ENCODE measurements at places on chromosomes 6 and 20.

GRCh38 chr20:46282669-46283068 is 25.6 kb downstream of the CDH22 start:
- DNase-seq, result peak; percentile 22

DNA sequence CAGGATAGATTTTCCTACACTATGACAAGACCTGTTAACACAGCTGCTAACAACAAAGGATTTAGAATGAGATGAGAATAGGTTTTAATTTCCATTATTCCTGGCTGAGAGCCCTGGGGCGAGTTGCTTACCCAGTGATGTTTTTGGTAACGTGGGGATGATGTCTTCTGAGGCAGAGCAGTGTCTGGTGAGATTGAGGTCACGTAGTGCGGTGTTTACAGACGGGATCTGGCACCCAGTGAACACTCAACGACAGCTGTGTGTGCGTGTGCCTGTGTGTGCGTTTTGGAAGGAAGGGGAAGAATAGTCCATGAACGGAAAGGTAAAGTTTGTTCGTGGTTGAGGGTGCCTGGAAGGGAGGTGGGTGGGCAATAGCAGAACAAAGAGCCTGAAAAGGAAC is 384.7 kb downstream of the C6orf118 start:
- peak; percentile 75 for DNase-seq

DNA sequence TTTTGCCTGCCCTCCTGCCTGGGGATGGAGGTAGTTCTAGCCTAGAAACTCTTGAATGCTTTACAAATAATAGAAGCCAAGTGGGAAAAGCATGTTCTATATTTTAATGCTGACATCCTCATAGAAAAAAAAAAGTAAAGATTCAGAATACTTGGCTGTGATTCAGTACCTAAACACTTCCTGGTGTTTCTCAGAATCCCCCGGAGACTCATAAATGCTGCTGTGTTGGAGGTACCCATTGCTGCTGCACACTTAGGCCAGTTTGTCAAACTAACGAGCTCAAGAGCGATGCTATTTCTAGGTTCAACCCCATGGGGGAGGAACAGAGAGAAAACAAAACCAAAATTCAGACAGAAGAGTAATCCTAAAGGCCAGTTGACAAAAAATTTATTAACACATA is 38.8 kb upstream of the ZFP64 start:
- no peak for DNase-seq

DNA sequence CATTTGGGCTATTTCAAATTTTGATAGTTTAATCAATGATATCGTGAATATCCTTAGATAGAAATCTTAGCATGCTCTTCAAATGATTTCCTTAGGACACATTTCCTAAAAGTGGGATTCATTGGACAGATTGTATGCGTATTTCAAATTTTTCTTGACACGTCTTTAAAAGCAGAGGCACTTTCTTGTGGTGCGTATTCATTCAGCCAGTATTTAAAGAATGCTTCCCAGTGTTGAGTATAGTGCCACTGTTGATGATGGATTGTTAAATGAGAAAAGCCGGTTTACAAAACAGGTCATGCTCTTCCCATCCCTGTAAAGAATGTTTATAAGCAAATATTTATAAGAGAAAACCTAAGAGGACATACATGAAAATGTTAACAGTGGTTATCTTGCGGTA is 15.1 kb upstream of the NOL7 start:
- DNase-seq, result no peak

- DNase-seq, result peak; percentile 36
Measured at GRCh38 chr6:9412951-9413559, 977.7 kb upstream of the SLC35B3 start.

GRCh38 chr20:15005300-15005986 is 668.0 kb upstream of the FLRT3 start:
- no peak for DNase-seq

- no peak for DNase-seq
Measured at GRCh38 chr6:163376187-163376586, 38.3 kb upstream of the QKI start.

- DNase-seq, result no peak
Measured at GRCh38 chr6:56956491-56956890, 1.6 kb downstream of the BEND6 start.

- no peak for DNase-seq
Measured at GRCh38 chr6:75743971-75744370, 5.1 kb upstream of the MYO6 start.

DNA sequence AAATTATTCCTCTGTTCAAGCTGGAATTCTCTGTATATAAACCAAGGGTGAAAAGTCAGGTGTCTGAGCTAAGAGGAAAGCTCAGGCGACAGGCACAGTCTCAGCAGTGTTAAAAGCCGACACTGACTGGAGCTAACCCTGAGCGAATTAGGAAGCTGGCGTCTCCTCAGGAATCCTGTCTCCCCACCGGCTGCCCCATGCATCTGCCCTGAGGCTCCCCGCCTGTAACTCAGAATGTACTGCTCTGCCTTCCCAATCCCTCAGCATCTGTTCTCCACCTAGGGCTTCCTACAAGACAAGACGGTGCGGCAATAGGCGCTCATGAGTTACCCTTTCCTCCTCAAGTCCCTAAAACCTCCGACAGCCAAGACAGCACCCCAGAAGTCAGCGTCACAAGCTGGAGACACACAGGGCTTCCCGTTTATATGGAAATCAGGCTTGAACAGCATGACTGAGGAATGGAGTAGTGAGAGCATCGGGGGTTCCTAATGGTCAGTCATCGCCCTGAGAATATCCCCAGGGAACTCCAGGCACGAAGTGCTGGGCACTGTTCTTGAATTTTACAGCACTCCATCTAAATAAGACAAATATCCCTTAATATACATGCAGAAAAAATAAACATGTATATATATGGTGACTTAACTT is 33.5 kb downstream of the WDR27 start:
- DNase-seq, result no peak

GRCh38 chr20:61731363-61732181 is 334.1 kb downstream of the TAF4 start:
- no peak for DNase-seq

DNA sequence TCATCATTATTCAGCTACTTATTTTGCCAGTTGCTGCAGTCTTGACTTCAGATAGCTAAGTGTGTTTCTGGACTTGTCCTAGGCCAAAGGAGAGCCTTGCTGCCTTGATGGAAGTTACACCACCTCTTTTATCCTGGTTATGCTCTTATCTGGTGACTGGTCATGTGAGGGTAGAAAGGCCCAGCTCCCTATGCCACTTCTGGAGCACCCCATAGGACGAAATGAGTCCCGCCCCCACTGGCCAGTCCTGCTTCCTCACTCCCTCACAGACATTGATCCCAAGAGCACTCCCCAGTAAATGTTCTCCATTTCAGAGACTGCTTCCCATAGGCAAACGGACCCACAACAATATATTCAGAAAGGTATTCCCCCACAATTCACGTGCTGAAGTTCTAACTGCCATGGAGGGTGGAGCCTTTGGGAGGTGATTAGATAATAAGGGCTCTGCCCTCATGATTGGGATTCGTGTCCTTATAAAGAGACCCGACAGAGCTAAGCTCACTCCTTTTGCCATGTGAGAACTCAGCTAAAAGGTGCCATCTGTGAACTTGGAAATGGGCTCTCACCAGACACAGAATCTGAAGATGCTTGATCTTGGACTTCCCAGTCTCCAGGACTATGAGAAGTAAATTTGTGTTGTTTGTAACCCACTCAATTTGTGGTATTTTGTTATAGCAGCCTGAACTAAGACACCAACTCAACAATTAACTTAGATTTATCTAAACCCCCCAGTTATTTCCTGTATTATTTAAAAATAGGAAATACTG is 21.5 kb upstream of the ELOVL2 start:
- no peak for DNase-seq

DNA sequence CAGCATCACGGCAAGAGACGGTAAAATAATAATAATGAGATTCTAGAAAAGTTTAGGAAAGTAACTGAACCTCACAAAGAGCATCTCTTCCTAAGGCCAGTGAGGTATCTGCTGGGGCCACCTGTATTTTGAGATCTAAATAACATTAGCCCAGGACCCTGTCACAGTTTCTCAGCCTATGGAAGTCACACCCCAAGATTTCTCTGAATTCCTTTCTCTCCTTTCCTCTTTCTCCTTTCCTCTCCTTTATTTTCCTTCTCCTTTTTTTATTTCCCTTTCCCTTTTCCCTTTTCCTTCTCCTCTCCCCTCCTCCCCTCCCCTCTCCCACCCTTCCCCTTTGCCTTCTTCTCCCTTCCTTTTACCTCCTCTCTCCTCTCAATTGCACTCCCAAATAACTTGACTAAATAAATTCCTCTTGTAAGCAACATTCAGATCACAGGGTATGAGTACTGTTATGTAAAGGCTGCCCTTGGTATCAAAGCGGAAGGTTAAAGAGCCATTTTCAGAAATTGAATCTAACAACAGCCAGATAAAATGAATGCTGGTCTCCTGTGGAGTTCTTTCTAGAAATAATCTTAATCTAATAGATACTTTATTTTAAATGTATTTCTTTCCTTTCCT is 506.2 kb downstream of the EPM2A start:
- DNase-seq, result no peak

- DNase-seq, result no peak
Measured at GRCh38 chr6:90860822-90861601, 274.1 kb upstream of the MAP3K7 start.

DNA sequence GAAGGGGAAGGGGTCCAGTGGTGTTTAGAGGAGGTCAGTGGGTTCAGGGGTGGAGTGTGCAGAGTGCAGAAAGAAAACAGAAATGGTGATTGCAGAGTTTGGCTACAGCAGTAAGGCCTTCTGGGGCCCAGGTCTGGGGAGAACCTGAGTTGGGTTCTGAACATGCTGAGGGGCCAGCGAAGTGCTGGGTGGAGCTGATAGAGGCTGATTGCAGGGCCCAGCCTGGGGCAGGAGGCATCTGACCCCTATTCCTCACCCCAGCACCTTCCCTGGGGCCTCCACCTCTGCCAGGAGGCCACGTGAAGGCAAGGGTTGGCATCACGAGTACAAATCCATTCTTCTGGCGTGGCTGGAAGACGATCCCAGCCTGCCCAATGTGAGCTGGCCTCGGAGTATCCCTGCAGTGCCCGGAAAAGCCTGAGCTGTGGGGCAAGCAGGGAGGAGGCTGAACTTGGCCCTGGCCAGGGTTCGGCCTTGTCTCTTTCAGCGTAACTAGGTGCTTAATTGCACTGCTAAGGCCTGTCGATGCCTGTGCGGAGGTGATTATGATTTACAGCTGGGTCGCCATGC is 35.3 kb downstream of the VSTM2L start:
- no peak for DNase-seq

DNA sequence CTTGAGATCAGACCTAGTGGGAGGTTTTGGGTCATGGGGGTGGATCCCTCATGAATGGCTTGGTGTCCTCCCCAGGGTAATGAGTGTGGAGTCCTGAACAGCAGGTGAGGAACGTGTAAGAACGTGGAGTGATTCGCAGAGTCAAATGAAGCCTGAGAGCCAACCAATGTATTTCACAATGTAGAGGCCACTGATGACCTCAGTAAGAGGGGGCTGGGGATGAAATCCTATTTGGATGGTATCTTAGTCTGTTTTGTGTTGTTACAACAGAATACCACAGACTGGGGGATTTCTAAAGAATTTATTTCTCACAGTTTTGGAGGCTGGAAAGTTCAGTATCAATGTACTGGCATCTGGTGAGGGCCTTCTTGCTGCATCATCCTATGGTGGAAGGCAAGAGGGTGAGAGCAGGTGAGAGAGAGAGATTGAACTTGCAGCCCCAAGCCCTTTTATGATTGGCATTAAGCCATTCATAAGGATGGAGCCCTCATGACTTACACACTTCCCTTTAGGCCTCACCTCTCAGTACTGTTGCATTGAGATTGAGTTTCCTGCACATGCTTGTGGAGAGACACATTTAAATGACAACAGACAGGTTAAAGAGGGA is 47.3 kb upstream of the HIVEP1 start:
- no peak for DNase-seq

- no peak for DNase-seq
Measured at GRCh38 chr20:51460569-51461265, 81.8 kb downstream of the NFATC2 start.

DNA sequence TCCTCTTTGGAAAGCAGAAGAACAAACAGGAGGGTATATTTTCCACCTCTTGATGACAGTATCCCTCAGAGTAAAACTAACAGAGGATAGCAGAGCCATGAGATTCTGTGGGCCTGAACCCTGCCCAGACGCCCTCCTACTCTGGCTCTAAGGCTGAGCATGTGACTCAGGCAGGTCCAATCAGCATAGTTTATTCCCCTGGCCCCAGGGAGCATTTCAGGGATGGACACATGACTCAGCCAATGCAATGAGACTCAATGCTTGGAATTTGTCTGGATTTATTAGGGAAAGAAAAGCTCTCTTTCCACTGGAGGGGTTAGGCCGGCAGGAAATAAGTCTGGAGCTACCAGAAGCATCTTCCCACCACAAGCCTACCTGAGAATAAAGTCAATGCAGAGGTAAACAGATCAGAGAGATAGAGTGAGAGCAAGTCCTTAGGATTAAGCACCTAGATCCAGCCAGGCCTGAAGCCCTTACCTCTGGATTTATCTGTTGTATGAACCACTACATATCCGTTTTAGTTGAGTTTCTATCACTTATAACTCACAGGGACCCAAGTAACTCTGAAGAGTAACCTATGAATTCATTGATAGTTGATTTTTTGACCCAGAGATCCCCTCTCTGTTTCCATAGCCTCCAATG is 68.2 kb upstream of the EYA2 start:
- no peak for DNase-seq

GRCh38 chr6:159973951-159974350 is 5.1 kb downstream of the IGF2R start:
- no peak for DNase-seq

DNA sequence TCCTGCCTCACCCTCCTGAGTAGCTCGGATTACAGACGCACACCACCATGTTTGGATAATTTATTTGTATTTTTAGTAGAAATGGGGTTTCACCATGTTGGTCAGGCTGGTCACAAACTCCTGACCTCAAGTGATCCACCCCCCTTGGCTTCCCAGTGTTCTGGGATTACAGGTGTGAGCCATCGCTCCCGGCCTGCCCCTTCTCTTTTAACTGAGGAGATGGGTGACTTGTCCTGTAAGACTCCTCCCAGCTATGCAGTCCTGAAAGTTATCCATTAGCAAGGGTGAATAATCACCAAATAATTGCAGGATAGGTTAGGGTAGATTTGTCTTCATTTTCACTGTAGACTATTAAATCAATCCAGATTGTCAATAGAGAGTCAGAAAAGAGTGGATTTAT is 40.5 kb upstream of the JARID2 start:
- no peak for DNase-seq

DNA sequence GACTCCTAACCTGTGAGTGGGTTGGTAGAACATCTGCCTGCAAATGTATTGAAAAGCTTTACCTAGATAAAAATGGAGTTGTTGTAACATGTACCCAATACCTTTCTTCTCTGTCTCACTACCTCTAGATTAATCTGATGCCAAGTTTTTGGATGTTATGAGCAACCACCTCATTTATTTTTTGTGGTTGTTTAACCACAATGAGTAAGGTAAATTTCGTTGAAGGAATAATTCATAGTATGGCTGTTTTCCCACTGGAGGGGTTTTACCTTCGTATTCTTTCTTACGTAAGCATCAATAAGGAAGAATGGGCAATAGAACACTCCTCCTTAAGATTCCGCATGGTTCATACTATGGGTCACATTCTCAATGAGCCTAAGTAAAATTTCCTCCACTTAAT is 165.4 kb downstream of the CDH26 start:
- no peak for DNase-seq

- no peak for DNase-seq
Measured at GRCh38 chr6:80094017-80094416, 12.5 kb upstream of the BCKDHB start.

- DNase-seq, result no peak
Measured at GRCh38 chr6:71473926-71474325, 185.3 kb downstream of the OGFRL1 start.

Data from NCI-H146 (cell line).